ENCODE measurements at places on chromosomes 4 and X.

DNA sequence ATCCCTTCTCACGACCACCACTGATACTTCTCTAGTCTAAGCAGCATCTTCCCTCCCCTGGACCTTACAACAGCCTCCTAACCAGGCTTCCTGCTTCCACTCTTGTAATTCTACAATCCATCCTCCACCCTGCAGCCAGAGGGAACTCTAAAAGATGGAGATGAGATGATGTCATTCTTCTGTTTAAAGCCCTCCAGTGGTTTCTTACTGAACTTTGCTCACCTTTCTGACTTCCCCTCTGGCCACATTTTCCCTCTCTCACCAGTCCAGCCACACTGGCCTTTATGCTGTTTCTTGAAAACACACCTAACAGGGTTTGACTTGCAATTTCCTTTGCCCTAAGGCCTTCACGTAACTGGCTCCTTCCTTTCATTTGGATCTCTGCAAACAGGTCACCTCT is 191.4 kb upstream of the NHS start:
- no peak for DNase-seq

- DNase-seq, result no peak
Measured at GRCh38 chr4:158327525-158327924, 117.2 kb downstream of the TMEM144 start.

- no peak for DNase-seq
Measured at GRCh38 chrX:45715748-45716147, 515.1 kb upstream of the DIPK2B start.

DNA sequence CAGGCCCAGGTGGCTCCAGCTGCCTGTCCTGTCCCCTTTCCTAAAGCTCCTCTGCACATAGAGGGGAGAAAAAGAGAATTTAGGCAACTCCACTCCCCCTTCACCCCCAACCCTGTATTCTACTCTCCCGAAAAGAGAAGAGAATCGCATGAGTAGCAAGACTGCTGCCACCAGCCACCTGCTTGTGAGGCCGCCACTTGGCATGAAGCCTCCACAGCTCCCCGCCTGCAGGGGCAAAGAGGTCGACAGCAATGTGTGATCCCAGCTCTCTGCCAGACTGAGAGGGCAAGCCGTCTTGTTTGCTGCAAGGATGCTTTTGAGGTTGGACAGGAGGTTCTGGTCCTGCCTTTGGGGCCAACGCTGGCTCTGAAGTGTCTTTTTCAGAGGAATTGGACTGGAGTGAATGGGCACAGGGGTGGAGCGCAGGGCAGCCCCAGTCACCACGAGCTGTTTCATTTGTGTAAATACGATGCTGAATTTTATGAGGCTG is 77.1 kb downstream of the STARD8 start:
- no peak for DNase-seq

GRCh38 chr4:122005064-122005755 is 53.4 kb upstream of the TRPC3 start:
- DNase-seq, result no peak

DNA sequence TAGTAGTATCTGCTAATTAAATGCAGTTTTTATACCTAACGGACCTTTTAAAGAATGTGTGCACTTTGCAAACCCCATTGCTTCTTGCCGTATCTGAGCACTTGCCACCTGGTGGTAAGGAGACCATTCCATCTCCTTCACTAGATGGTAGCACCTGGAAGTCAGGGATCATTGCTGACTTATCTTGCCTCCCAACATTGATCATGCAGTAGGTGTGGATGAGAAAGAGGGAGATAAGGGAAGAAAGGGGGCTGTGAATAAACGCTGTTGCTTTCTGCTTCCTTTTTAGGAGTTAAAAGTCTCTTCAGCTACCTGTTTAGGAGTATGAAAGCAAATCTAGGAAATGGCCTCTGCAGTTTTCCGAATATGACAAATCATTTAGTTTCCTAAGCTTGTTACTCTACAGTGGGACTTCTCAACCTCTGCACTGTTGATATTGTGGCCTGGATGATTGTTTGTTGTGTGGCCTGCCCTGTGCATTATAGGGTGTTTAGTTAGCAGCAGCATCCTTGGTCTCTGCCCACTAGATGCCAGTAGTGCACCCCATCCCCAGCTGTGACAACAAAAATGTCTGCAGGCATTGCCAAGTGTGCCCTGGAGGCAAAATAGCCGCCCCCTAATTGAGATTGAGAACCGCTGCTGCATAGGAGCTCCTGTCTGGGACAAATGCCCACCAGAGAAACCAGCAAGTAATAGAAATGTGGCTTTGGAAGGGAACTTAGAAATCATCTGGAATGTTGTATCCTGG is 38.8 kb downstream of the GAB1 start:
- no peak for DNase-seq

DNA sequence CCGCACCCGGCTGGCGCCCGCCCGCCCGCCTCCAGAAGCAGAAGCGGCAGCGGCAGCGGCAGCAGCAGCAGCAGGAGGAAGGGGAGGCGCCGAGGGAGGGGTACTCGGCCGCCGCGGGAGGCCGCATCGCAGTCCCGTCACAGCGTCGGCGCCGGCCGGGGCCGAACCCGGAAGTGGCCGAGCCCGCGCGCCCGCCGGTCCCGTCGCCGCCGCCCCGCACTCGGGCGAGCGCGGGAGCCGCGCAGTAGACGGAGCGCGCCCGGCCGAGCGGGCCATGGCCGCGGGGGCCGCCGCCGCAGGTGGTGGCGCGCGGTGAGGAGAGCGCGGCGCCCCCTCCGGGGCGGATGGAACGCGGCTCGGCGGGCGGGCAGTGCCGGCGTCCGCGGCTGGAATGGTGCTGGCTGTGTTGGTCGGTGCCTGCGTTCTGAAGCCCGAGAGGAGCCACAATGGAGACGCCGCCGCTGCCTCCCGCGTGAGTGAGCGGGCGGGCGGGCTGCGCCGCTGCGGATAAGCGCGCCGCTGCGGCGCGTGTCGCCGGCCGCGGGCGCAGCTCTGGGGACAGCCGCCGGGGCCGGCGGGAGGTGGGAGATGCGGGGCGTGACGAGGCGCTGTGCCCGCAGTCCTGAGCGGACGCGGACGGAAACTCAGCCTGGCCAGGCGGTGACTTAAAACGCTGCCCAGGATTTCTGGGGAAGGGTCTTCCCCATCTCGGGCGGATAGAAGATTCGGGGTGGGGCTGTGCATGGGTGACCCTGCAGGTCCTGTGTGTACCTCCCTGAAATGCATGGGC is at the start of gene KLHL2:
Gene KLHL2, plus strand, starts transcription at position 131 of the 790 bp plus-strand sequence. Its CDS starts 316 bp downstream, at position 447.
- DNase-seq, result peak; percentile 57

DNA sequence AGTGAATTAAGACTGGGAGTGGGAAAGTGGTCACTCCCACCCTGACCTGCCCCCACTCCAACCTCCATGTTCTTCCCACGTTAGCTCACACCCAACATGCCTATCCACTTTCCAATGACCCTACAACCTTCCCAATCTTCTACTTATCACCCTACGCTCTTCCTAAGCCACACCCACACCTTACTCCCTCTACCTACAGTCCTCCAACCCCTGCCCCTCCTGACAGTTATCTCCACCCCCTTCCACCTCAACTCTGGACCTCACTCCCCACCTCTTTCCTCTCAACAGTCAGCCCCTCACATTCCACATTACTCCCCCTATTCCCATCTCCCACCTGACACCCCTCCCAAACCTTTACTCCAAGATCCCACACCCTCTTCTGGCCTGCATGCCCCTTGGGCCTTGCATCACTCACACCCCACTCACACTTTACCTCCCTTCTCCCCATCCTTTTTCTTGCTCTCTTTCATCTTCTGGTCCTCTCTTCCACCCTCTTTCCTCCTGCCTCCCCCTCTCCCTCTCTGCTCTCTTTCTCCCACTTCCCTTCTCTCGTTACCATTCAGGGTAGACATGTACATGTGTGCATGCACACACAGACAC is 6.9 kb downstream of the NALF2 start:
- no peak for DNase-seq

GRCh38 chr4:35760807-35761206 is 483.5 kb downstream of the ARAP2 start:
- no peak for DNase-seq

- no peak for DNase-seq
Measured at GRCh38 chr4:106450249-106450648, 81.7 kb upstream of the GIMD1 start.

GRCh38 chr4:113707048-113707447 is 54.5 kb downstream of the CAMK2D start:
- no peak for DNase-seq

- no peak for DNase-seq
Measured at GRCh38 chr4:162700815-162701361, 465.8 kb downstream of the NAF1 start.

DNA sequence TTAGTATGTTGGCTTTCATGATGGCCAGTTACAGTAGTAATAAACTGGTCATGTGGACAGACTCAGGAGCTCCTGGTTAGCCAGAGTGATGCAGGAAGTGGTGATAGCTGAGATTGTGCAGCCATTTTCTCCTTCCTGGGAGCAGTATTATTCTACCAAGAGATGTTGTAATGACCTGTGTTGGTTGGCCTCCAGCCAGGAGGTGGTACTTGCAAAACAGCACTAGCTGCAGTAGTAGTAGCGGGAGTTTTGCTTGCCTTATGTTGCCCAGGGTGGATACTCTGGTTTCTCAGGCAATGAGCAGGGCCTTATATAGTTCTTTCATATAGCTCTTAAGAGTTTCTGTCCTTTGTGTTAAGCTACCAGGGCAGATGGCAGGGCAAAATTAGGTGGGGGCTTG is 998.8 kb downstream of the GLUD2 start:
- DNase-seq, result no peak

DNA sequence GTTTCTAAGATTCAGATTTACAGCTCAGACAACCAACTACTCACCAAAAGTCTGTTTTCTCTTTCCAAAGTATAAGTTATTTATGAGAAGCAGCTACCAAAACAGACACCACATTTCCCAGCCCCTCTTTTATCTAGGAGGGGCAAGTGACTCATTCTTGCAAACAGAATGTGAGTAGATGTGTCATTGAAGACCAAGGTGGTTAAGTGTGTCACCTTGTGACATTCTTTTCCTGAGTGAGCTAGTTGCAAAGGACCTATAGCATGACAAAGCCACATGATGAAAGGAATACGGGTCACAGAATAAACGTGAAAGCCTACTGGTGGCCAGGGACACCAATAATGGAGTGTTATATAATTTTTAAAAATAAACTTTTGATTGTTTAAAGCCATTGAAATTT is 50.0 kb downstream of the SLC7A11 start:
- DNase-seq, result no peak

DNA sequence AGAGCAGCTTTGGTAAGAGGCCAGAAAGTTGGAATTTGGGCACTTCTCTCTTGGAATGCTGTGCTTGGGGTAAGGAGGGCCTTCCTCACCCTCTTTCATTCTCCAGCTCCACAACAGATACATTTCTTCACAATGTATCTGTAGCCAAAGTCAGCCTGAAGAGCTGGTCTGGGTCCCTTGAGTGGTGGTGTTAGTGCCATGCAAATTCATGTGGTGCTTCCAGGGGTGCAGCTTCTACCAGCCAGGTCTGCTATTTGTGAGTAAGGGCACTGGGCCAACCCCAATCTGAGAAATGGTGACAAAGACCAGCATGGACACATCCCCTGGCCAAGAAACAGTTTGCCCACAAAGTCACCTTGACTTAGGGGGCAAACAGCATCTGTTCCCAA is 17.8 kb downstream of the AMER1 start:
- no peak for DNase-seq

DNA sequence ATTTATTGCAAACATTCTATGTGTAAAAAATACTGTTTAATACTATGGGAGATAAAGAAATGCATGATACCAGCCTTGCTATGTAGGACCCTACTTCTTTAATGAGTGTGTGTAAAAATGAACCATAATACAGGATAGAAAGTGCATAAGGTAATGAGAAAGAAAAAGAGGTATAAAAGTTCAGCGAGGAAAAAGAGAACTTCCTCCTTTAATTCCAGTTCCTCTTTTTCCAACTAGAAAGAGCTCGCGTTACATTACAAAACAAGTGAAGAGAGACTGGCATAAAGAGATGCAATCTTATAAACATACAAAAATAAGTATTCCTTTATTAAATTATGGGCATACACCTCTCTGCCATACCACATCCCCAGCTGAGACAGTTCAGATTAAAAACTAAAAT is 77.4 kb downstream of the ANKRD17 start:
- no peak for DNase-seq

- DNase-seq, result no peak
Measured at GRCh38 chrX:51889851-51890250, 3.6 kb upstream of the MAGED1 start.

GRCh38 chrX:9995855-9996339 is 28.7 kb downstream of the CLDN34 start:
- peak; percentile 61 for DNase-seq

DNA sequence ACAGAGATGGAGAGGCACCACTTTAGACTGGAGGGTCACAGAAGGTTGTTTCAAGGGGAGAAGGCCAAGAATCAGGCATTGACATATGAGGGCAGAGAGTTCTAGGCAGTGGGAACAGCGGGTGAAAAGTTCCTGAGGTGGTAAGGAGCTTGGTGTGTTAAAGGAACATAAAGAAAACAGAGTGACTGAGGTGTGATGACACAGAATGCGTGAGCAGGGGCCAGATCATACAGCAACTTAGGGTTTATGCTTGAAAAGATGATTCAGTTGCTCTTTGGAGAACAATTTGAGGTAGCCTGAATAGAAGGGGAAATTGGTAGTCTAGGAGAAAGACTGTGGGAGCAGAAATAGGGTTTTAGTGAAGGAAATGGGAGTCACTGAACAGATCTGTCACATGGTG is 179.2 kb downstream of the AMELX start:
- DNase-seq, result no peak

DNA sequence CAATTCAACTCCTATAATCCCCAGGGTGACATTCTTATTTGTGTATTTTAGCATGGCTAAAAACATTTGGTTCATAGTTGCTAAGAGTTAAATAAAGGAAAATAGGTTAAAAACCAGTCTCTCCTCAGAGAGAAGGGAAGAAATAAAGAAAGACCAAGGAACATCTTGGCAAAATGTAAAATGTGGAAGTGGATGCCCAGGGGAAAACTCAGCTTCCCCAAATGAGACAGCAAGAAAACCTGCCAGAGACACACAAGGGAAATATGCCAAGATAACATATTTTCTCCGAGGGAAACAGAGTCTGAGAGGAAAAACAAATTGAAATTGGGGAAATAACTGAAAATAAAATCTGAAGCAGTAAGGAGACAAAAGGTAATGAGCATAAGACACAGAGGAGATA is 1569.3 kb downstream of the PCDH18 start:
- no peak for DNase-seq

GRCh38 chr4:1031956-1032795 is 20.8 kb downstream of the FGFRL1 start:
- no peak for DNase-seq

- DNase-seq, result no peak
Measured at GRCh38 chr4:130608121-130608520, 1512.2 kb downstream of the C4orf33 start.

DNA sequence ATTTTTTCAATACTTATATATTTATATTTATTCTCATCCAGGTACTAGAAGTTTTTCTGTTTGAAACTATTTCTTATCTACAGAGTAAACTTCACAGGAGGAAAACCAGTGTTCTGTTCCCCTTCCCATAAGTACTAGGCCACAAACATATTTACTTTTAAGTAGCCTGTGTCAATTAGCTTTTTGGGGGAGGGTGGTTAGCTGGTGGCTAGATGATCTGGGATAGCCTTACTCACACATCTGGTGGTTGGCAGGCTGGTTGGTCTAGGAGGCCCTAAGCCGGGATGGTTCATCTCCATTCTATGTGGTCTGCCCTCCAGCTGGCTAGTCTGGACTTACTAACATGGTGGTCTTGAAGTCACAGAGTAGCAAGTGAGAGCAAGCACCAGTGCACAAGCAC is 6.2 kb downstream of the JADE3 start:
- DNase-seq, result no peak

- DNase-seq, result no peak
Measured at GRCh38 chrX:83934220-83934619, 73.3 kb downstream of the CYLC1 start.

Measured in stimulated activated CD8-positive, alpha-beta memory T cell treated with anti-CD3 and anti-CD28 coated beads, Interleukin-2, amount 100 ng/mL, for 48 hours (primary cell).